ENCODE measurements at places on chromosomes 5 and 9.

DNA sequence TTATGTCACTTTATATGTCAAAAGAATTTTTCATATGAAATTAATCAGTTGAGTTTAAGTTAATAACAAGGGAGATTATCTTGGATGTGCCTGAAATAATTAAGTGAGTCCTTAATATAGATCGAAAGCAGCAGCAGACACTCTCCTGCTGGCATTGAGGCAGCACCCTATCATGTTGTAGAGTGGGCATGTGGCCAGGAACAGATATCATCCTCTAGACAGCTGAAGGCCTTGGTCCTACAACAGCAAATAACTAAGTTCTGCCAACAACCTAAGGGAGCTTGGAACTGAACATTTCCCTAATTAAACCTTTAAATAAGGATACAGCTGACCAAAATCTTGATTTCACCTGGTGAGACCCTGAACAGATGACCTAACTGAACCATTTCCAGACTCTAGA is 25.8 kb upstream of the UGT3A1 start:
- no peak for DNase-seq

DNA sequence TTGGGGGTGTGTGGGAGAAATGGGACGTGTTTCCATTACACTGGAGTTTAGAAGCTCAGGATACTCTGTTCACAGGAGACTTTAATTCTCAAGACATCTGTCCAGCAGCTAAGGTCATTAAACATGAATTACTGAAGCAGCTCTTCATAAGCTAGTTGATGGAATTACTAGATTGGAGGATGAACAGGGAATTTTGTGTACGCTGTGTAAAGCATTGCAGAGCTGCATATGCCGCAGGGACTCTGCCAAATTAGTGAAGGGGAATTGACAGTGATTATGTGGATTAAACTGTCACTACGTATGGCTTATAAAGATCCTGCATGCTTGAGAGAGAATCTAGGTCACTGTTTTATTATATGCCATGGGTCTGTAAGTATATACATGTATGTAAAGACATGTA is 177.5 kb upstream of the TBC1D2 start:
- DNase-seq = no peak

GRCh38 chr9:34723141-34723540 is 13.2 kb upstream of the CCL21 start:
- DNase-seq = no peak

- no peak for DNase-seq
Measured at GRCh38 chr9:76827296-76828080, 63.2 kb downstream of the PCA3 start.

GRCh38 chr5:76622973-76623596 is at the start of gene F2RL2:
F2RL2 (minus strand) TSS chr5:76623403; CDS start chr5:76623230, 173 bp downstream.
- DNase-seq = no peak

- no peak for DNase-seq
Measured at GRCh38 chr5:103915081-103915480, 352.5 kb upstream of the NUDT12 start.

All from activated CD4-positive, alpha-beta T cell treated with anti-CD3 and anti-CD28 coated beads, Interleukin-10, Interleukin-2, amounts not matched to agents 100 ng/mL and 50 ng/mL, durations not matched to agents 16 hours and 8 hours (primary cell).